ENCODE measurements at places on chromosomes 12 and 14. TPM values are rescaled to one million over a fixed set of nuclear protein-coding genes. Genes with fewer than 3 reads are reported as not detected.

PAPLN gene
- 82.6 TPM for total RNA-seq

MYO1H gene
- total RNA-seq, result 0.09 TPM

- DNase-seq, result no peak
Measured at GRCh38 chr12:72136792-72137191, 135.4 kb upstream of the TRHDE start.

DNA sequence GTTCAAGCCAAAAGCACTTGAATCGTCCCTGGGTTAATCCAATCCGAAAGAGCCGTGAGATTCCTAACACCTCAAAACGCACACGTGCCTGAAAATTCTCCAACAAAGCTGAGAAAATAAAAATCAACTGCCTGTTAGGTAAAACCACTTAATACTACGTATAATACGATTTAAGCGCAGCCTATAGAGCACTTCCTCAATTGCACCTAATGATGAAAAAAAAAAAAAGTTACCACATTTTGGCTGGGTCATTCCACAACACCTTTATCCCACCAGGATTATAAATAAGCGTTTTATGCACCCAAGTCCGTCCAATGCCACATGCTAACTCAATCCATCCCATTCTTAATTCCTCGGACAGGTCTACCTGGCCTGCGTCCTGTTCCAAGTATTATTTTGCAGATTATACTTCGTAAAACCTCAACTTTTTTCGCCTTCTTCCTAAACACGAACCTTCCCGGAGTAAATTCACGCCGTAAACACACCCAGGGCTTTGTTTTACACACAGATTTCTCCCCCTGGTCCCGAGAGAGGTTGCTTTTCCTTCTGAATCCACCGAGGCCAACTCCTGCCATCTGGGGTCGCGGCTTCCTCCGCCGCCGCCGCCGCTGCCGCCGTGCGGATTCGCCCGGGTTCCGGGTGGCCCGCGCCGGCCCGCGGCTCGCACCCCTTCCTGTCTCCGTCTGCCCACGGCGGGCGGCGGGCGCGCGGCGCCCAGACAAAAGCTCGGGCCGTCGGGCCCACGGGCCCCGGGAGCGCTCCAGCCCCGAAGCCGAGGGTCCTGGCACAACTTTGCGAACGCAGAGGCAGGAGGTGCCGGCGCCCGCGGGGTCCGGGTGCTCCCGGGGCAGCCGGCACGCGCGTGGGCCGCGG, 66.2 kb downstream of the RNF34 start:
- DNase-seq, result no peak
